ENCODE measurements at places on chromosomes 5 and 9.
A peak's percentile ranks its signal among the peaks of the same experiment; 100 is the strongest.

- DNase-seq: no peak
These were observed 648.0 kb downstream of the IRX1 start for GRCh38 chr5:4243479-4244264.

GRCh38 chr5:178346607-178347334, 114.2 kb upstream of the PHYKPL start:
- DNase-seq: no peak

GRCh38 chr9:15612962-15613361, 60.1 kb downstream of the CCDC171 start:
- no peak for DNase-seq

DNA sequence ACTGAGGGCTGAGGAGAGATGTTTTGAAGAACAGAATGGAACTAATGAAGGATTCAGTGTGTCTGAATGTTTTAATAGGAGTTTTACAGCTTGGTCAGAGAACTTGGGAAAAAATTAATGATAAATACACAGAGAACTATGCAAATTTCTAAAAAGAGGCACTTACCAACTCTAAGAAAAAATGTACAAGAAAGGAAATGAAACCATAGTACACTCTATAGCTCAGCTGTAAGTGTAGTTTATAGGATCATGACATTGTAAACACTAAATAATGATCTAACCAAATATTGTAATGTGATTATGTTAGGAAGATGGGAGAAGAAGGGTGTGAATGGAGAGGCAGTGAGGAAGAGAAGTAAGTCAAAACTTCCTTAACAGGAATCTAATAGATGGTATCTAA, 205.2 kb downstream of the SEC61B start:
- DNase-seq: no peak

DNA sequence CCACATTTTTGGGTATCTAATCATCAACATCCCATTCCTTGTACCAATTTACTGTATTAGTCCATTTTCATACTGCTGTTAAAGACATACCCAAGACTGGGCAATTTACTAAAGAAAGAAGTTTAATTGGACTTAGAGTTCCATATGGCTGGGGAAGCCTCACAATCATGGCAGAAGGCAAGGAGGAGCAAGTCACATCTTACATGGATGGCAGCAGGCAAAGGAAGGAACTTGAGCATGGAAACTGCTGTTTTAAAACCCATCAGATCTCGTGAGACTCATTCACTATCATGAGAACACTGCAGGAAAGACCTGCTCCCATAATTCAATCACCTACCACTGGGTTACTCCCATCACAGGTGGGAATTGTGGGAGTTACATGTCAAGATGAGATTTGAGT, 95.4 kb upstream of the SLCO6A1 start:
- no peak for DNase-seq

DNA sequence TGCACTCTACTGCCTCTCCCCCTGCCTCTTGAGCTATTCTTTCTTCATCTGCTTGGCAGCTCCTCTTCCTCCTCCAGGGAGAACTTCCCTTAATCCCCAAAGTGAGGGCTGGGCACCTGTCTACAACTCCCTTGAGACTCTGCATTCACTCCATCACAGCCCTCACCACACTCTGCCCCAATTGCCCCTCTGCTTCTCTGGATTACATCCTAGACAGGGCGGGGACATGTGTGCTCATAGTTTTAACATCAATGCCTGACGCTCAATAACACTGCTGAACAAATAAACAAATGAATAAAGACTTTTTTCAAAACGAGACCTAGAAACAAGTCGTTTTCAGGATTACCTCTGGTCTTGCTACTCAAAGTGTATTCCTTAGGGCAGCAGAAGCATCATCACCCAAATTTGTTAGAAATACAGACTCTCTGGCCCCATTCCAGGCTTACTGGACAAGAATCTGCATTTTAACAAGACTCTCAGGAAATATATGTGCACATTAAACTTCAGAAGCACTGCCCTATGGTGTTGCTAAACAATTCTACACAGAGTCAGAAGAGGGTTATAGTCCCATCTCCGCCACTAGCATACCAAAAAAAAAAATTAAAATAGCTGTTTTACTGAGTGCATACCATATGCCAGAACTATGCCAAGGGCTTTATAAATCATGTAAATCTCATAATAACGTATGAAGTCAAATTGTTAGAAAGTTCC, 115.6 kb downstream of the CDK5RAP2 start:
- DNase-seq: no peak

GRCh38 chr9:34400275-34400674, 23.6 kb upstream of the MYORG start:
- DNase-seq: no peak

GRCh38 chr9:81581986-81582385, 107.4 kb downstream of the TLE1 start:
- no peak for DNase-seq

- no peak for DNase-seq
These were observed 181.3 kb downstream of the DCP2 start for GRCh38 chr5:113157886-113158285.

DNA sequence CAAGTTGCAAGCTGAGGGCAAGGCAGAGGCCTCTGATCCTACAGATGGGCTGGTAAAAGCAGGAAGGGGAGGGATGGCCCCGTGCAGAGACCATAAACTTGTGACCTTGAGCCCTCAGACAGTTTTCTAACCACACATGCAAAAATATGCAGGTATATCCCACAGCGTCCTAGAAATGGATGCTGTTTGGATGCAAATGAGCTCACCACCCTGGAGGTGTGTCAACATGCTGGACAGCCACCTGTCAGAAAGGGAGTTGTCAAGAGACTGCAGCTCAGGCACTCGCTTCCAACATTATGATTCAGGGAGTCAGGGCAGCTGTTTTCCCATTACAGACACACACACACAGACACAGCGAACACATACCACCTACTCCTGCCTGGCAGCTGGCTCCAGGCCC, 97.3 kb upstream of the PANK3 start:
- no peak for DNase-seq

DNA sequence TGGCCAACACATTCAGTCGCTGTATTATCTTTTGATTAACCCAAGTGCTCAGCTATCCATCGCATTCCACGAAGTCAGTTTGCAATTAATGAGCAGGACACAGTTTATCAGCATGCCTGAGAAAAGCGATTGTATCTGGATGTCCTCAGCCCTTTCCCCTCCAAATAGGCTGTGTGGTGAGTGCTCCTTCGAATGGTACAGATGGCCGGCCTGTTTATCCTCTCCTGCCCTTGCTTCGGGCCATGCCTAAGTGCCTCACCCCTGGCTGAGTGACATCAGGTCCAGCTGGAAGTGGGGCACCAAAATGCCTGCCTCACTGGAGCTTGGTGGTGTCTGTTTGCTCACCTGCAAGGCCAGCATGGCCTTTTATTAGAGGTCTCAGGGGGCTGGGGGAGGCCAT, 317.3 kb downstream of the GADD45G start:
- peak; percentile 29 for DNase-seq

DNA sequence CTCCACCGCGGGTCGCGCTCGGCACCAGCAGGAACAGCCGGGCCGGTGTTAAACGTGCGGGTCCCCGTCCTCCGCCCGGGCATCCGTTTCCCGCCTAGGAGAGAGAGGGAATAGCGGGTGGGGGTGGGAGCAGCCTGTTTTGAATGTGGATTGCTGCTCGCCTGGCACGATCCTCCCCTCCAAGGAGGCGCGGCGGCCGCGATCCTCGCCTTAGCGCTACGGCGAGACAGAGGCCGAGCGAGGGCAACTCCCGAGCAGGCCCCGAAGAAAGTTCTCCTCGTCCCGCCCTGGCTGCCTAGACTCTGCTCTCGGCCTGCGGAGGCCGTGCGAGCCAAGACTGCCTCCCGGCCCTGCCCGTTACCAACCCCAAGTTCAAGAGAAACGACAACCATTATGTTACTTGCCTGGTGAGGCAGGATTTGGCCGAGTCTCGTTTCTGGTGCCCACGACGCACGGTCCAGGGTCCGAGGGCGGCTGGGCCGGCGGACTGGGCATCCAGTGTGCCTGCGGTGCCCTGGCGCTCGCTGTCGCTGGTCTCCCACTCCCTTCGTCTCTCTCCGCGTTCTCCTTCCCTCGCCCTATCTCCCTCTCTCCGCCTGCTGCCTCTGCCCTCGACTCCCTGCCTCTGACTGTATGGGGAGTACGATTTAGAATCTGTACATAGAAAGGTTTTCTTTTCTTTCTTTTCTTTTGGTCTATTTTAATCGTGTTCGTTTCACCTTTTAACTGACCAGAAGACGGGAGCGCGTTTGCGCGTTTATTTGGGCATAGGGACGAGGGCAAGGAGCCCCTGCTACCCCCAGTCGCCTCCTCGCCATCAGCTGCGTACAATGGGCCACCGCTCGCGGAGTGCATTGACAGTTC, 724 bp downstream of the NR2F1-AS1 start:
- DNase-seq: peak; percentile 49

- DNase-seq: no peak
These were observed 5.3 kb downstream of the RALGDS start for GRCh38 chr9:133115604-133116345.

DNA sequence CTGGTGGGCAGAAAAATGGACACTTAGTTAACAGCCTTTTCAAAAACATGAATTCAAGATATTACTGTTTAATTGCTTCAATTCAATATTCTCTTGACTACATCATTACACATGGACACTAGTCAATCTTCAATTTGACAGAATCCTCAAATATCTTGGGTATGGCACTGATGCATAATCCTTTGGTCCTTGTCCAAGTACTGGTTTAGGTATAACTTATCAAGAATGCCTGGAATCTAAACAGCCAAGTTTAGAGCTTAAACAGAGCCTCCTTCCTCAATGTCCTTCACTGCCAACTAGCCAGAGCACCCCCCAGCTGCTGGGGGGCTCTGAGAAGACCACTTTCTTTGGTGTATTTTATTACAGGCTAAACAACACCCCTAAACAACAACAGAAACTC, 61.6 kb upstream of the ERCC6L2 start:
- DNase-seq: no peak

GRCh38 chr9:92769286-92769685, 4.7 kb upstream of the BICD2 start:
- DNase-seq: no peak

DNA sequence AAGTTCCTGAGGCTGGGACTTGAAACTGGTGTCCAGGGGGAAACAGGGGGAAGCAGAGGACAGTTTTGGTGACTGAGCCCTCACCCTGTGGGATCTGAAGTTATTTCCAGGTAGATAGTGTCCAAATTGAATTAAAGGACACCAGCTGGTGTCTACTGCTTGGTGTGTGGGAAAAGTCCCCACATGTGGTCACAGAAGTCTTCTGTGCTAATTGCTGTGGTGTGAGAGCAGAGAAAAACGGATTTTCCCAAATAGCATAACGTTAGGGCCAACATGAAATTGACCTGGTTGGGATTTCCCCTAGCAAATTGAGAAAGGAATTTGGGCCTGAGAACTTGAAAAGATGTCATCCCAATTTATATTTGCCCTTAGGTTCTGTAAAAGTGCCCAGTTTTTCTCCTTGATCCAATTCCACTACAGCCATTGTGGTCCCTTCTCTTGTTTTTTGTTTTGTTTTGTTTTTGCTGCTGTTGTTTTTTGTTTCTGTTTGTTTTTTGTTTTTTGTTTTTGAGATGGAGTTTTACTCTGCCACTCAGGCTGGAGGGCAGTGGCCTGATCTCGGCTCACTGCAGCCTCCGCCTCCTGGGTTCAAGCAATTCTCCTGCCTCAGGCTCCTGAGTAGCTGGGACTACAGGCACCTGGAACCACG, 5.6 kb upstream of the STARD4 start:
- DNase-seq: no peak

- no peak for DNase-seq
These were observed 533.3 kb downstream of the CDH12 start for GRCh38 chr5:22319798-22320197.

DNA sequence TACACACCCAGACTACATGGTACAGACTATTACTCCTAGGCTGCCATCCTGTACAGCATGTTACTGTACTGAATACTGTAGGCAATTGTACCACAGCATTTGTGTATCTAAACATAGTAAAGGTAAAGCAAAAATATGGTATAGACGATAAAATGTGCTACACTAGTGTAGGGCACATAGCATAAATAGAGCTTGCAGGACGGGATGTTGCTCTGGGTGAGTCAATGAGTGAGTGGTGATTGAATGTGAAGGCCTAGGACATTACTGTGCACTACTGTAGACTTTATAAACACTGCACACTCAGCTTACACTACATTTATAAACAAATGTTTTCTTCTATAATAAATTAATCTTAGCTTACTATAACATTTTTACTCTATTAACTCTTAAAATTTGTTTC, 25.6 kb downstream of the ANKRD55 start:
- no peak for DNase-seq

- no peak for DNase-seq
These were observed 9.9 kb upstream of the PCSK5 start for GRCh38 chr9:75880618-75881017.

- no peak for DNase-seq
These were observed 263.7 kb downstream of the RASEF start for GRCh38 chr9:82799286-82799685.

DNA sequence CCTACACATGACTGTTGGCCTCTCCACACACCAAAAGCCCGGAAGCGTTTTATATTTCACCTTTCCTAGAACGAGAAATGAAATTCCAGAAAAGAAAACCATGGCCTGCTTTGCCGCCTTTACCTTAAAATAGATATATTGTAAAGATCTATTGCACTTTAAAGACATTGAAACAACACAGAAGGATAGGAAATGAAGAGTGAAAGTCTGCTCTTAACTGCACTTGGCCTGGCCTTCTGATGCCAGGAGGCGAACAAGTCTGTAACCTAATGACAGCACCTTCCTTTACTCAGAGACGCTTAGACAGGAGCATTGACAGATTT, 6.7 kb downstream of the PRDM6 start:
- DNase-seq: no peak

- DNase-seq: no peak
These were observed 8.2 kb upstream of the ZFYVE16 start for GRCh38 chr5:80399526-80400239.

GRCh38 chr9:88161144-88161543, 22.9 kb upstream of the SPATA31C2 start:
- DNase-seq: no peak
